ENCODE measurements at places on chromosomes 4 and X.

GRCh38 chr4:39308611-39309010, 57.6 kb downstream of the RFC1 start:
- no peak for DNase-seq

GRCh38 chrX:113399506-113400192, 559.0 kb upstream of the AMOT start:
- DNase-seq: no peak

DNA sequence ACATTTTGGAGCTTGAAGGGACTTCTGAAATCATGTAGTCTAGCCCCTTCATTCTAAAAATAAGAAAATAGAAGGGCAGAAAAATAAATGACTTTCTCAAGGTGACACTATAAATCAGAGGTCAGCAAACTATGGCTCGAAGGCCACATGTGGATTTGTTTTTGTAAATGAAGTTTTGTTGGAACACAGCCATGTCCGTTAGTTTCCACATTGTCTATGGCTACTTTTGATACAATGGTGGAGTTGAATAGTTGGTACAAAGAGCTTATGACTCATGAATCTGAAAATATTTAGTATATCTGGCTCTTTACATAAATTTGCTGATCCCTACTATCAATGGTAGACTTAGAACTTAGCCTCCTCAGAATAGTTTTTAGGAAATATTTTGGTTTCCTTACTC, 302.4 kb upstream of the PRPS2 start:
- DNase-seq: no peak

DNA sequence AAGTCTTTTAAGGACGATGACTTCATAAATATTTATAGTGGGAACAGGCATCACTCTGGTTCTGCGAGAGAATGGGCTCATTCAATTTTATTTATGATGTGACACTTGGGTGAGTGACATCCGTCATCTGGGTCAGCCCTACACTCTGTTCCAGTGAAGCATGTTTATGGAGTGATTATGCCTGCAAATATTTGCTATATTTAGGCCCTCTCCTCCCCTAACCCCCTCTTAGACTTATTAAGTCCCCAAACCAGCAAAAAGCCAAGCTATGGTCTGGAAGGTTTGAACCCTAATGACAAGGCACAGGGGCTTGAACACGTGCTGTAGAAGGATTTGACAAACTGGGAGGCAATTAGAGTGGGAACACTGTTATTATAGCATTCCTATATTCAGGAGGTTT, 55.9 kb downstream of the C4orf51 start:
- no peak for DNase-seq
